NCI-H1694 treated with DMSO at 0.1 percent for 48 hours (cell line): ENCODE measurements at places on chromosomes 1 and 21.
A peak's percentile ranks its signal among the peaks of the same experiment; 100 is the strongest.

- peak; percentile 62 for DNase-seq
Observed at GRCh38 chr1:119008483-119009311, 20.6 kb upstream of the TBX15 start.

- DNase-seq = no peak
Observed at GRCh38 chr1:214155987-214156625, 124.9 kb upstream of the SMYD2 start.

GRCh38 chr1:226691247-226691646, 47.8 kb downstream of the ITPKB start:
- DNase-seq = no peak

DNA sequence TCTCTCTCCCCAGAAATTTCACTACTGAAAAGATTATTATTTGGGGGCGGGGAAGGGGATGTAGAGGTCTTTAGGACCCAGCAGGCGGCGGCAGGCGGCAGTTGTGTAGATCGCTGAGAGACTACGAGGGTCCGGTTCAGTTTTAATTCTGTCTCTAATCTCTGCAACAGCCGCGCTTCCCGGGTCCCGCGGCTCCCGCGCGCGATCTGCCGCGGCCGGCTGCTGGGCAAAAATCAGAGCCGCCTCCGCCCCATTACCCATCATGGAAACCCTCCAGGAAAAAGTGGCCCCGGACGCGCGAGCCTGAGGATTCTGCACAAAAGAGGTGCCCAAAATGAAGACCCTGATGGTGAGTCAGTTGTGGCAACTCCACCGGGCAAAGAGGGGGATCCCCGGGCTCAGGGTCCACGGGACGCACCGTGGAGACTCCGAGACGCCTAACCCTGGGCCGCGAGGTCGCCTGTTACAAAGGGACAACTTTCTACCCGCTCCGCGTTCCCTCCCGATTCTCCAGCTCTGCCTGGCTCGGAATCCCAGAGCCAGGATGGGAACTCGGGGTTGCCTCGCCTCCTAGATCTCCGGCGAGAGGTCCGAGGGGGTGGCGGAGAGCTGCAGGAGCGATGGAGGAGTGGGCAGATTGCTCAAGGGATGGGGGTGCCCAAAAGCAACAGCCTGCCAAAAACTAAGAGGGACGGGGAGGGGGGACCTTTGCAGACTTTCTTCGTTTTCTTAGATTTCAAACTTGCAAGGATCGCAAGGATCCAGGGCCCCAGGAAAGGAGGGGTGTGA, at the start of gene ST6GALNAC5:
Gene ST6GALNAC5 (plus strand): TSS at position 139 of the 789 bp plus-strand sequence.
- DNase-seq = peak; percentile 77
